ENCODE measurements at places on chromosomes 12 and 14.

DNA sequence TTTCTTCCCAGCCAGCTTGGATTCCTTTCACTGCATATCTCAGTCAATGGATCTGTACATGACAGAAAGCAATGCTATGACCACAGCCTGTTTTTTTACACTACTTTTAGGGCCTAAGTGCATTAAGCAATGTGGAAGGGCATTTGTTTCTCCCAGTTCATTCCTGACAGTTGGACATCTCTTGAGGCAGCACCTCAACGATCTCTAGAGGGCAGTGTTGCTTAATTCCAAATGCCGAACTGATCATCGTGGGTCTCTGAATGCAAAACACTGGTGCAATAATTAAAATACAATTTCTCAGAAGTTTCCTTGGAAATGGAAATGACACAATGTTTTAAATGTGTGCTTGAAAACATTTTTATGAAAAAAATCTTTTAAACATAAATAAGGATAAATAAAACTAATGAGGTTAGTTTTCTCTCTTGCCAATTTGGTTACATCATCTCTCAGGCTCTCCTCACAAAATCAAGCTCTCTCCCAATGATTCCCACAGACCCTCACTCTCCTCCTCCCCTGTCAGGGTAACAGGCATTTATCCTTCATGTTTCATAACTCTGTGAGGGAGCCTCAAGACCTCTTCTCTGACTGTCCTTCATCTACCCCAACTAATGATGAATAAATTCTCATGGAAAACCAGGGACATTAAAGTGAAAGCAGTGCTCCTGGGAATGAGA is 192.4 kb upstream of the SLC16A7 start:
- DNase-seq = peak; percentile 49

GRCh38 chr14:96926001-96926400 is 128.8 kb downstream of the VRK1 start:
- DNase-seq = no peak

GRCh38 chr12:57579677-57580465 is 11.1 kb upstream of the PIP4K2C start:
- no peak for DNase-seq

DNA sequence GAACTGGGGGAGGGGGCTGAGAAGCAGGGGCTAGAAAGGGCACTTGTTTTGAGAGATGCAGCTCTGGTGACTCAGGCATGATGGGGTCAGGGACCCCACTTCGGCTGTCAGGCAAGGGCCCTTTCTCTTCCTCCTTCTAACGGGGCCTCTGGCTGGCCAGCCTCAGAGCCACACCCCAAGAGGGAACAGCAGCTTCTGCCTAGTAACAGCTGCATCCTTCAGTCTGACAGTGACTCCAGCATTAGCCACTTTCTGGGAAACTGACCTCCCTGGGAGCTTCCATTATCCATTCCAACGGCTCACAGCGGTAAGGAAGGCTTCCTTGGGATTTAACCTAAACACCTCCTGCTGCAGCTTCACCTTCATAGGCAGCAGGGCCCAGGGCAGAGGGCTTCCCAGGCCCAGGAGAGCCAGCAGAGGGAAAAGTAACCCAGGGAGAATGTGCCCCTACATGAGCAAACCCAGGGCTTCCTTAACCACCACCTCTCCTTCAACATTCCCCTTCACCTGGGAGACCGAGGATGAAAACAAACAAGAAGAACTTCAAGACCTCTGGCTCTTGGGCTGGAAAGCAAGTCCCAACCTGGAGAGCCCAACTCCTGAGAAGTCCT is 2.7 kb downstream of the NCKAP5L start:
- no peak for DNase-seq

DNA sequence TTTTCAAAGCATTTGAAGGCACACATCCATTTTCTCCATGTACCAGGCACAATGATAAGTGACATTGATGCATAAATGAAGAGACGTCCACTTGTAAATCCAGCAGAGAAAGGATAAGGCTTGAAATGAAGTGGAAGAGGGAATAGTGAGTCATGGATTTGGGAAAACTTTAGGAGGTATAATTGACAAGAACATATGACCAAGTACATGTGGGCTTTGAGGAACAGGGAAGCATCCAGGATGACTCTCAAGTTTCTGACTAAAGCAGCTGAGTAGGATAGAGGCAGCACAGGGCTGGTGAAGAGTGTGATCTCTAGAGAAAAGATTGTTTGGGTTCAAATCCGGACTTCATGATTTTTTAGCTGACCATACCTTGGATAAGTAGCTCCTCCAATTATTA is 43.6 kb upstream of the SYT1 start:
- no peak for DNase-seq

DNA sequence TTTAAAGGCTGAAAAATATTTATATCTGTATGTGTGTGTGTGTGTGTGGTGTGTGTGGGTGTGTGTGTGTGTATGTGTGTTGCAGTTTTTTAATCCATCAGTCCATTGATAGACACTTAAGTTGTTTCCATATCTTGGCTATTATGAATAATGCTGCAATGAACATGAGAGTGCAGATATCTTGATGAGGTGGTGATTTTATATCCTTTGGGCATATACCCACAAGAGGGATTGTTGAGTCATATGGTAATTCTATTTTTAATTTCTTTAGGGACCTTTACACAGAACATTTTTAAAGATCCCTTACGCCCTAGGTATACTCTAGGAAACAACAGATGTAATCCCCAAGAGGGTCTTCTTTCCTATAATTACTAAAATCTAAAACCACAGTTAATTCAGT is 154.5 kb upstream of the CLEC14A start:
- DNase-seq = no peak

Measured in NCI-H1694 treated with DMSO at 0.1 percent for 48 hours (cell line).